ENCODE measurements at places on chromosomes 6 and 20. TPM values are rescaled to one million over a fixed set of nuclear protein-coding genes. Genes with fewer than 3 reads are reported as not detected.

DNA sequence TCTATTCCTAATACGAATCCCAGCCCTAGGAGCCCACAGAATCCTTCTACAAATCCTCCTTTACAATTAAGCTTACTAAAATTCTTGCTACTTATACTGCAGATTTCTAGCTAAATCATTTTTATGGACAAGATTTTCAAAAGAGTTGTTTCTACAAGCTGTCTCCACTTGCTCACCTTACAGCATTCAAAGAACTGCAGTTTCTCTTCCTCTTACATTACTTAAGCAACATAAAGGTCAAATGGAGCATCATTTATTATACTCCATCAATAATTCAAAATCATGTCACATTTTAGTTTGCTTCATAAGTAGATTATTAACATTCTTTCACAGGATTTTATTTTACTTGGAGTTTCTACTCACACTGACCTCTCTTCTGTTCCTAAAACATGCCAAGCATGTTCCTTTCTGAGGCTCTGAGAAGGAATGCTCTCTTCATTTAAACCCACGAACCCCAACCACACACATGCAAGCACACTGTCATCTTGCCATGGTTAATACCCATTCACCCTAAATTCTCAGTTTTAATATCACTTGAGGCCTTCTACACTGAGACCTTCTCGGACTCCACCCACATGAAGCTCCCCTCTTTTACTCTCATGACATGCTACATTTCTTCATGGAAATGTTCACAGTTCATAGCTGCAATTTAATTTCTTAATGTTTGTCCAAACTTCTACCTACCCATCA, 388.2 kb downstream of the TBC1D32 start:
- DNase-seq: no peak

The HCRTR2 gene
- total RNA-seq: not detected

DNA sequence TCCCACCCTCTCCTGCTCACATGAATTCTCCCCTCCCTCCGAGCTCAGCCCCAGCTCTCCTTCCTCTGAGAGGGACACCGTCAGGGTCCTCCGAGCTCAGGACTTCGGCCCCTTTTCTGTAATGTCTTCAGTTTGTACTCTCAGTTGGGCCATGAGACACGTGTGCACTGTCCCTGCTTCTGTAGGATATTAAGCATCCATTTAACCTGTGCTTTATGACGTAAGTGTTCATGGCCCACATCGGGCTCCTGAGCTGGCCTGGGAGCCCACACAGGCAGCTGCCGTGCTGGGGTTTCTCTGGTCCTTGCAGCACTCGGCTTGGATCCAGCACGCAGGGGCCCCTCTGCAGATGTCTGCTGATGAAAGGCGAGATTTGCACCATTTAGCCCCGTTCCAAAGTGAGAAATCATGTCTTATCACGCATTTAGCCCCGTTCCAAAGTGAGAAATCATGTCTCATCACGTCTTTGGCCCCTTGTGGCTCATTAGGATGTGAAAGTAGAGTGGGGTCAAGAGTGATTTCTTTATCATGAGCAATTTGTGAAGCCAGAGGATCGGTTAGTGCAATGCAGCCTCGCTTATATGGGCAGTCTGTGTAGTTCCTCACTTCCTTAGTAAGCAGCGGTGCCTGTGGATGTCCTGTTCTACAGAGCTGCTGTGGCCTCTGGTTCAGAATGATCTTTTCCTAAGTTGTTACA, 25.3 kb downstream of the DUSP22 start:
- DNase-seq: no peak

DNA sequence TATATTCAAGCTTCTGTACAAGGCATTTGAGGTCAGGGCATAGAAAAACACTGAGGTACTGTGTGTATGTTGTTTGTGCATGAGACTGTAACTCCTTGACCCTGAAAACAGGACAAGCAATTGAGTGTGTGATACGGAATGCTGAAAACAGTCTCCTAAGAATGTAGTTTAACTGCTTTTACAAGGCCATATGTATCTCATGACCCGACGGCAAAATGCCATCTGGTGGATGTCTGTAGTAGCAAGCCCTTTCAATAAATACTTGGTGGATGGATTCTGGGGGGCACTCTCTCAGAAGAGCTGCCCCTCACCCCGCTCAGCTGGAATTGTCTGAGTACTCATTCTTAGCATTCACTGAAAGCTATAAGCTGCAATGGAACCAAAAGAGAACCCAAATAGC, 69.3 kb upstream of the EYS start:
- DNase-seq: no peak

DNA sequence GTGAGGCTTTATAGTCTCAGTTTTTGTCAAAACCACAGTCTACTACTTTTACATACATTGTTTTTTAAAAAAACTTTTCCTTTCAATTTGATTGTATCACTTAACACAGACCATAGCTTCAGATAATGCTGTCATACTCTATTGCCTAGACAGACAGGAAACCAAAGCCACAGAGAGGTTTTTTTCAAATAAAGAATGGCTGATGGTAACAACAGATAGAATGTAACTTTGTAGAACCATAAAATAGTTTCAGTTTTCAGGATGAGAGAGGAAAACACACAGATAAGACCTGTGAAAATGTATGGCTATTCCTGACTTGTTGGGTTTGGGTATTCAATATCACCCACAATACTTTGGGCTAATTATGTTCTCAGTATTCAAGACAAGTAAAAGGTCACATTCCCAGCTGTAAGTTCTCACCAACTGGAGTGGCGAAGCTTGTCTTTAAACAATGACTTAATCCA, 94.0 kb downstream of the ADGRG6 start:
- DNase-seq: no peak

The C6orf52 gene
- total RNA-seq: not detected

The MYB gene
- total RNA-seq: 3.7 TPM
